ENCODE measurements at places on chromosomes 2 and 18. TPM values are rescaled to one million over a fixed set of nuclear protein-coding genes. Genes with fewer than 3 reads are reported as not detected.

GRCh38 chr2:187851955-187852561 is 297.8 kb upstream of the TFPI start:
- no peak for DNase-seq

GRCh38 chr2:169162613-169163012 is 93.2 kb downstream of the DHRS9 start:
- DNase-seq: no peak

- DNase-seq: no peak
Observed at GRCh38 chr2:162029287-162029901, 44.6 kb downstream of the DPP4 start.

DNA sequence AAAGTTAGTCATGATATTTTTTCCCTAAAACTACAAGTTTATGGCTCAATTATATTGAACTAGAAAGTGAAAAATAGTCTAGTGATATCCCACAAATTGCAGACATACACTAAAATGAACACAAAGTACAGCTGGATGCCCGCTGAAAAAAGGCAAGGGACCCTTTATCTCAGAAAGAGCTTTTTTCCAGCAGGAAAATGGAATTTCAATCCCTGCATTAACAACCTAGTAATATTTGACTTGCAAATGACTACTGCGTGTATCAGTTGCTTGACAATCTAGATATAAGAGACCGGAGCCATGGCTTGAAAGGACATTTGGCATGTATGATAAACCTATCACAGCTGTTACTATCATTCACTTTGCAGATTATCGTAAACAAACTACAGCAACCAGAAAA is 49.1 kb downstream of the LRPPRC start:
- DNase-seq: no peak

DNA sequence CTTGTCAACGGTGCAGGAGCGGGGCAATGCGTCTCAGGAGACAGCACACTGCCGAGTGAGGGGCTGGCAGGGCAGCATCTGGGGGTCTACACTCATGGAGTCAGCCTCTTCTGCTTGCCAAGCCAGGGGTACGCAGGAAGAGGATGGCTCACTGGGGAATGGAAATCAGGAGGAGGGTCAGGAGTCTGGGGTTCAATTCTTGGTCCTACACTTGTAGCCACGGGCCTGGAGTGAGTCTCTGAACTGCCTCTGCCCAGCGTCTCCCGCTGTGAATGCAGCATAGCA is 70.0 kb downstream of the CAPN13 start:
- DNase-seq: no peak

DNA sequence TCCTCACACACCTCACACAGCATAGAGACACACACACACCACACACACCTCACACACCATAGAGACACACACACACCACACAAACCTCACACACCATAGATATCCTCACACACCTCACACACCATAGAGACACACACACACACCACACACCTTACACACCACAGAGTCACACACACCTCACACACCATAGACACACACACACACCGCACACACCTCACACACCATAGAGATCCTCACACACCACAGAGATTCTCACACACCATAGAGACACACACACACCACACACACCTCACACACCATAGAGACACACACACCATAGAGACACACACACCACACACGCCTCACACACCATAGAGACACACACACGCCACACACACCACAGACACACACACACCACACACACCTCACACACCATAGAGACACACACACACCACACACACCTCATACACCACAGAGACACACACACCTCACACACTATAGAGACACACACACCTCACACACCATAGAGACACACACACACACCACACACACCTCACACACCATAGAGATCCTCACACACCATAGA is 270.6 kb downstream of the CYRIA start:
- DNase-seq: no peak

DNA sequence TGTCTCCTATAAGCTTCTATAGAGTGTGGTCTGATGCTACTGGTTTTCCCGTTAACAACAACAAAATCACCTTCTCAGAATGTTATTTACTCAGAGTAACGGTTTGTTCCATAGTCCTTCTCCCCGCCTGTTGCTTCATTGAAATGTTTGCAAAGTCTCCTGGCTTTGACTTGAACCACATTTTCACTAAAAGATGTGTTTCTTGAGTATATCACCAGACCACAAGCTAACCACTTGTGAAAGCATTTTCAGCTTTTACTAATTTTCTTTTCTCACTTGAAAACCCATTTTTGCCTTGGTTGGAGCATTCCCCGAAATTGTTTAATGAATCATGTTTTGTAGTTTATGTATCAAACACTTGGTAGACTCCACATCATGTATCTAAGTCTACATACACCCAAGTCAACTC is 121.2 kb downstream of the DPP4 start:
- DNase-seq: no peak

DNA sequence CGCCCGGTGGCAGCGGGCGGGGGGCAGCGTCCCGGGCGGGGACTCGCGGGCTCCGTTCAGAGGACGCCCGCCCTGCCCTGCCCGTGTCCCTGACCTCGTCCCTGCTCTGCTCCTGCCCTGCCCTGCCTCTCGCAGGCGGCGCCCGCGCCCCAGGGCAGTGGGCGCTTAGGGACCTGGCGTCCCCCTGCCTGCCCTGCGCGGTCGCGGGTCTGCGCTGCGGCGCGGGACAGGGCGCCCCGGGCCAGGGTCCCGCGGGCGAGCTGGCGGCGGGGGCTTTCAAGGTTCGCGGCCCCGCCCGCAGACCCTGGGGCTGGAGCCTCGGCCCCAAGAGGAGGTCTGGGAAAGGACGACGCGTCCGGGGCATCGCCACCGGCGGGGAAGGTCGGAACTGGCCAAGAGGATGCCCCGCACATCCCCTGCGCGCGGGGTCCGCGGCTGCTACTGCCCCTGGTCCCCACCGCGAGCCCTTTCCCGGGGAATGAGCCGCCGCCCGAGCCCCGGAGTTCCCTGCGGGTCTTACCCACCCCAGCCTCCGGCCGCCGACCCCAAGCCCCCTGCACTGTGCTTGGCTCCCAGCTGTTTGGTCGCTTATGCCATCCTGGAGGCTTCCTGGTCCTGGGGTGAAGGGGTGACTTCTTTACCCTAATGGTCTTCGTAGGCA is 679 bp downstream of the RNF144A start:
- DNase-seq: no peak

DNA sequence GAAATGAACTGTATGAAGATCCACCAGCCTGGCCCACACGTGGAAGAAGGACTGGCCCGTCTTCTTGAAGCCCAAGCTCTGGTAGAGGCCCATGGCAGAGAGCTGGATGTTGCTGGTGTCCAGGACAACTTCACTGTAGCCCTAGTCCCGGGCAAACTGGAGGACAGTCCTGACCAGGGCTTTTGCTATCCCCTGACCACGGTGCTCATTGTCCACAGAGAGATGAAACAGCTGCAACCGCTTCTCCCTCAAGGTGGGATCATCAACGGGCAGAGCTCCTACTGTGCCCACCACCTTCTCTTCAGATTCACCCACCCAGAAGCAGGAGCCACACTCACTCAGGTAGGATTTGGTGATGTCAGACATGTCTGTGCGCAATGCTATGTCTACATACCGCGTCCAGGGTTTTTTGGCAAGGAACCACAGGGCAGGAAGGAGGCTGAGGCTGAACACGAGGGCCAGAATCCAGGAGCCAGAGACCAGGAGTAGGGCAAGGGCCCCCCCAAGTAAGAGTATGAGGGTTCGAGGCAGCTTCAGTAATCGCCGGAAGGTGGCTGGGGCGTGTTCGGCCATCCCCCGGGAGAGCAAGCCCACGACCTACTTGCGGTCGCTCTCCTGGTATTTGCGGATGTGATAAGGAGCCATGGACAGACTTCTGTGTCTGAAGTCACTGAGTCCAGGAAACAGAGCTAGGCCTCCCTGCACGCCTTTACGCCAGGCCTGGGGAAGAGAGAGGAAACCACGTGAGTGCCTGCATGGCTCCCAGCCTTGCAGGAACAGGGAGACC is 36.3 kb downstream of the TPRKB start:
- DNase-seq: no peak

GRCh38 chr18:22564036-22564435 is 146.3 kb upstream of the CTAGE1 start:
- DNase-seq: no peak

DNA sequence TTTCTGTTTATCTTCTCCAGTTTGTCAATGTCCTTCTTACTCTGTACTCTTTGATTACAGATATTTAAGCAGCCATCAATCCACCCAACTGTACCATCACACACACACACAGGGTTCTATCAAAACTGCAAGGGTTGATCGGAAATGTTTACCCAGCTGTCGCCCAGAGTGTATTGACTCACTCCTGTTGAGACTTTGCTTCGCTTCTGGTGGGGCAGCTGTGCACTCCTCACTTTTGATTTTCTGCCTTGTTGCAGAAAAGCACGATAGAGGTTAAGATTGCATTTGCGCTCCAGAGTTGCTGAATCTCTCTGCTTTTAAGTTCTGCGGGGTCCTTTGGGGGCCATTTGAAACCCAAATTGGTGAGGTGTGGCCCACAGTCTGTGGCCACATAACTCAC is 216.2 kb downstream of the SETBP1 start:
- DNase-seq: no peak

GRCh38 chr2:120450196-120450820 is 104.4 kb downstream of the INHBB start:
- no peak for DNase-seq

GRCh38 chr2:118090387-118091139 is 2.3 kb downstream of the INSIG2 start:
- no peak for DNase-seq

DNA sequence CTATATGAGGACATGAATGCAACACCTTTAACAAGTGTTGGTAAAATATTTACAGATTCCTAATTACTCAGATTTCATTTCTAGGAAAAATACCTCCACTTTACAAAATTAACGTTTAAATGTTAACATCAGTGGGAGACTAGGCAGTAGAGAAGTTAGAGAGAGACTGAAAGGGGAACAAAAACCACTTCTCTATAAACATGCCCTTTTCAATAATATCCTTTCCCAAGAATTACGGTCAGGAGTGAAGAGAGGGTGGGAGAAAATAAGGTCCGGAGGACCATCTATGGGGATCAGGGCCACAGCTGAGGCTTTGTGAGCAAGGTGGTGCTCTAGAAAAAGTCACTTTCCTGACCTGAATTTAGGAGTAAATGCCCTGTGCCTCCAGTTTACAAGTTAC is 65.3 kb upstream of the WIPF1 start:
- no peak for DNase-seq

The PTH2R gene
- not detected for total RNA-seq

The NDUFS1 gene
- total RNA-seq: 35.2 TPM

The HTRA2 gene
- total RNA-seq: 21.4 TPM

The CSRNP3 gene
- total RNA-seq: not detected

The NEB gene
- 1.6 TPM for total RNA-seq

The KYNU gene
- 1.8 TPM for total RNA-seq

The MRO gene
- total RNA-seq: not detected
